ENCODE measurements at places on chromosomes 6 and 20. TPM values are rescaled to one million over a fixed set of nuclear protein-coding genes. Genes with fewer than 3 reads are reported as not detected.

- H3K27ac ChIP-seq, result no peak overlapping the region
- peaks cover 5% of the 10 kb centered on the region for H3K36me3 ChIP-seq
- H3K4me1 ChIP-seq, result no peaks in the 10 kb centered on the region
- H3K4me3 ChIP-seq, result no peak overlapping the region
- no peak for DNase-seq
Measured at GRCh38 chr6:82217018-82217586, 30.4 kb downstream of the IBTK start.

- H3K4me3 ChIP-seq, result no peak overlapping the region
- H3K4me1 ChIP-seq, result no peaks in the 10 kb centered on the region
- DNase-seq, result no peak
- H3K27ac ChIP-seq, result no peak overlapping the region
- peaks cover 10% of the 10 kb centered on the region for H3K27me3 ChIP-seq
Measured at GRCh38 chr20:49337357-49337756, 59.5 kb upstream of the ZNFX1 start.

Gene MRAP2
- total RNA-seq, result 1.7 TPM

DNA sequence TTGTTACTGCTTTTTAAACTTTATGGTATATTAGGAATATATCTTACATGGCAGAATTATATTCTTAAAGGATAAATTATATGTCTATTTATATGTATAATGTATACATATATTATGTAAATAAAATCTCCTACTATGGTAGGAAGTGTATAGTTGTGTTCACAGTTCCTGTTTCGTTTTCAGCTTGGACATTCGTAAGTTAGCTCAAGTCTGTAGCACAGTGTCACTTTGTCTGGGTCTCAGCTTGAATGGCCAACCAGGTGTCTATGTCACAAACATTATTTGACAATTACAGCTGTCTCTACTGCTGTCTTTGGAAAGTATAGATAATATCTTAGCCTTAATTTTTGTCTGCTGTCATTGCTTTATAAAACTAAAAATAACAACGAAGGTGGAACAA, 303.9 kb downstream of the CDKAL1 start:
- no peak overlapping the region for H3K4me3 ChIP-seq
- H3K36me3 ChIP-seq, result no peaks in the 10 kb centered on the region
- no peaks in the 10 kb centered on the region for H3K27me3 ChIP-seq
- no peak for DNase-seq

All from esophagus squamous epithelium (tissue), 5 donors.